Subcutaneous adipose tissue (tissue), 4 donors: ENCODE measurements at places on chromosomes 4 and X. TPM values are rescaled to one million over a fixed set of nuclear protein-coding genes. Genes with fewer than 3 reads are reported as not detected.

Gene LRRC66
- total RNA-seq: 0.16 TPM

Gene MAGEA2B
- total RNA-seq: not detected

Gene LUZP4
- not detected for total RNA-seq

Gene TXK
- total RNA-seq: 3.4 TPM
